ENCODE measurements at places on chromosomes 12 and 14.

GRCh38 chr14:29236848-29237247, 470.3 kb downstream of the FOXG1 start:
- DNase-seq = peak; percentile 66

GRCh38 chr14:51533872-51534553, 117.7 kb upstream of the FRMD6 start:
- DNase-seq = no peak

DNA sequence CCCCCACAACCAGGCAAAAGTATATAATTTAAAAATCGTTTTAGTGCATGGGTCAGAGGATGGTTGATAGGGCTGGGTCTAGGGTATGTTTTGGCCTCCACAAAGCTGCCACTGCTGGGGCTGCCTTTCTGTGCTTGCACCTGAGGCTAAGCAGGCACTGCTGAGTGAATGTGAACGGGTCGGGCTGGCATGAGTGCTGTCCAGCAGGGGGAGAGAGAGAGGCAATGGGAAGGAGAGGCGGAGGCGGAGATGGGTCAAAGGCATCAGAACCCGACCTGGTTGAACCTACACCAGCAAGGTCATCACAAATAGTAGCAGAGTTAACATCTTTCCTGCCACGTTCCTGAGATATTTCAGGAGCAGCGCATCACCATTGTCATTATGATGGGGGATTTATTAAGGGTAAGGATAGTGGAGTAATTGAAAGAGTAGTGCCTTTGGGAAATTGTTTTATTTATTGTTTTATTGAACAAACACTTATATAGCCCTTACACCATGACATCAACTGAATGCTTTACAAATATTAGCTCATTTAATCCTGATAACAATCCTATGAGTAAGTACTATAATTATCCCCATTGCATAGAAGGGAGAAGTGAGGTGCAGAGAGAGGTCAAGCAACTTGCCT, 5.8 kb upstream of the NRXN3 start:
- DNase-seq = peak; percentile 83

- DNase-seq = no peak
These were observed 991.6 kb downstream of the BCL11B start for GRCh38 chr14:98280436-98280835.

Measured in NCI-H69 (cell line).